ENCODE measurements at places on chromosomes 5 and 9.

GRCh38 chr9:11992866-11993265, 700.3 kb upstream of the TYRP1 start:
- DNase-seq = peak; percentile 68

DNA sequence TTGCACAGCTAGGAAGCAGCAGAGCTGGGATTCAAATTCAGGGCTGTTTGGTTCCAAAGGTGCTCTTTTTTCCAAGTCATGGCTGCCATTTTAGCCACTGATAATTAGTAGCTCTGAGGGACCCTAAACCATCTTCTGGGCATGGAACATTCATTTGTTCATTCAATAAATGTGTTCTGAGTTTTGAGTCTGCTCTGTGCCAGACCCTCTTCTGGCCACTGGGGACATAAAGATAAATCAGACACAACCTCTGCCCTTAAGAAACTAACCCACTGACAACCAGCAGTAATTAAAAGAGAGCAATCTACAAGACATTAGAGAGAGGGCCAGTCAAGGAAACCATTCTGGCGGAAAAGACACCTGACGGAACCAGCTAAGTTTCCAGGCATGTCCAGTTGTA, 2.0 kb upstream of the CPEB4 start:
- no peak for DNase-seq

- no peak for DNase-seq
Measured at GRCh38 chr5:98503616-98504015, 269.8 kb upstream of the RGMB start.

GRCh38 chr5:130966990-130967525, 198.0 kb downstream of the HINT1 start:
- DNase-seq = no peak

GRCh38 chr9:86821006-86821845, 126.1 kb downstream of the GAS1 start:
- DNase-seq = no peak

DNA sequence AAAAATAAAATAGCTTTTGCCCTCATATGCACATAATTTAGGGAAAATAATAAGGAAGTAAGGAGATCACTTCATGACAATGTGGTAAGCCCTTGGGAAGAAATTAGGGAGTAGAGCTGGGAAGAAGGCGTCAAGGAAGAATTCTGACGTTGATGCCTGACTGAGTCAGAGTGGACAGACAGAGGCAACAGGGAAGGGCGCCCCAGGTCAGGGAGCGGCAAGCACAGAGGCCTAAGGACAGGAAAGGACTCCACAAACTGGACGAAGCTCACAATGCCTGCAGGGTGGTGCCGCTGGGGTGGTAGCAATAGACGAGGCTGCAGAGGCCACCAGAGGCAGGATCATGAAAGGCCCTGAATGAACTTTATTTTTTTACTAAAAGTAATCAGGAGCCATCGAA, 7.6 kb downstream of the DRD1 start:
- DNase-seq = no peak

Data from HT1080 (cell line).